Activated gamma-delta T cell treated with anti-CD3 and anti-CD28 coated beads, Interleukin-2, amount 50 U/mL, for 16 hours (primary cell): ENCODE measurements at places on chromosomes 2 and 18.
A peak's percentile ranks its signal among the peaks of the same experiment; 100 is the strongest.

DNA sequence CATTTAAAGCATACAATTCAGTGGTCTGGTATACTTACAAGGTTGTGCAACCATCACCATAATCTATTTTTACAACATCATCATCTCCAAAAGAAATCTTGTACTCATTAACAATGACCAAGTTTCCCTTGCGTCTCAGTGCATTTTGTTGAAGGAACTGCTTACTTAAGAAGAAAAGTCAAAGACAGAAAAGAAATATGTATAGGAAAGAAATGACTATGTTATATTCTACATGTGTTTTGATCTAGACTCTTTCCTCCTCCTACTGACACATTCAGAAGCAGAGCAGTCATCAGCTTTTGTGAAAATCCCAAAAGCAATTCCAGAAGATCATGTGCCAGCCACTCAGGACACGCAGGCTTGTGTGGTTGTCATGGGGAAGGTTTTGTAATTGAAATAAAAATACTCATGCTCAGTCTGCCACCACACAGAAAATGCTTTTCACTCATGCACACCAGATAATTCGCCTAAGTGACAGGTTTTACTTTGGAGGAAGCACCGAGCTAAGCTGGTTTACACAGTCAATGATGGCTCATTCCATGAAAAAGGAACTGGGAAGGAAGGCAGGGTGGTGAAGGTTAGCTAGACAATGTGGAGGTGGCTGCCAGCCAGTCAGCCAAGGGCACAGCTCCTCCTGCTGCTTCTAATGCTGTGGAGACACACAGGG is 158.5 kb upstream of the REV1 start:
- DNase-seq = no peak

DNA sequence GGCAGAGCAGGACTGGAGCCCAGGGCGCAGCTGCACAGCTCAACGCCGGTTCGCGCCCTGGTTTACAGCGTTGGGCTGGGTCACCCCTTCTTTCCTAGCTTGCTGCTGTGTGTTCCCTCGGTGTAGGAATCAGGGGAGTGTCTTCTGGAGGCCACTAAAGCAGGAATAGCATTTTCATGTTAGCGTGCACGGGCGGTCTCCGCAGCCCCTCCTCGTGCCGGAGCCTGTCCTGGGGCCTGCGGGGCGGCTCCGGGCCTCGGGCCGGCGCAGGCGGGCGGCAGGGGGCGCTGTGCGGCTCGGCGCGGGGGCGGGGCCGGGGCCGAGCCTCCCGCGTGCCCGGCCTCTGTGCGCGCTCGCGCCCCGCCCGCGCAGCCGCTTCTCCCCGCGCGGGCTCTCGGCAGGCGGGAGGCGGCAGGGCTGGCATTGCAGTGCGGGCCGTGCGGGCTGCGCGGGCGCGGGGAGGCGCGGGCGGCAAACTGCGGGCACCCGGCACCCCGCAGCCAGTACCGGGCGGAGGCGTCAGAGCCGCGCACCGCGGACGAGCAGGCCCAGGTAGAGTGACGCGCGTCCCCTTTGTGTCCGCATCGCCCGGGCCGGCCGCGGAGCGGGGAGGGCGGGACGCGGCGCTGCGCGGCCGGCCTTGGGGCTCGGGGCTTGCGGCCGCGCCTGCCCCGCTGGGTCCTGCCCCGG is at the start of gene RNF144A:
Gene RNF144A (plus strand): TSS at position 342 of the 690 bp plus-strand sequence. CDS start 79,515 bp downstream, outside the sequence.
- peak; percentile 67 for DNase-seq

GRCh38 chr18:52648201-52648600 is 308.2 kb downstream of the DCC start:
- no peak for DNase-seq

- DNase-seq = no peak
Observed at GRCh38 chr2:124402274-124402673, 377.2 kb downstream of the CNTNAP5 start.

- DNase-seq = no peak
Observed at GRCh38 chr2:86118130-86118529, 12.1 kb downstream of the PTCD3 start.

GRCh38 chr2:44944102-44944951 is 2.8 kb downstream of the SIX3 start:
- DNase-seq = no peak

- no peak for DNase-seq
Observed at GRCh38 chr2:210626849-210627248, 70.5 kb downstream of the CPS1 start.

- DNase-seq = no peak
Observed at GRCh38 chr2:101463421-101463820, 11.5 kb downstream of the RFX8 start.

DNA sequence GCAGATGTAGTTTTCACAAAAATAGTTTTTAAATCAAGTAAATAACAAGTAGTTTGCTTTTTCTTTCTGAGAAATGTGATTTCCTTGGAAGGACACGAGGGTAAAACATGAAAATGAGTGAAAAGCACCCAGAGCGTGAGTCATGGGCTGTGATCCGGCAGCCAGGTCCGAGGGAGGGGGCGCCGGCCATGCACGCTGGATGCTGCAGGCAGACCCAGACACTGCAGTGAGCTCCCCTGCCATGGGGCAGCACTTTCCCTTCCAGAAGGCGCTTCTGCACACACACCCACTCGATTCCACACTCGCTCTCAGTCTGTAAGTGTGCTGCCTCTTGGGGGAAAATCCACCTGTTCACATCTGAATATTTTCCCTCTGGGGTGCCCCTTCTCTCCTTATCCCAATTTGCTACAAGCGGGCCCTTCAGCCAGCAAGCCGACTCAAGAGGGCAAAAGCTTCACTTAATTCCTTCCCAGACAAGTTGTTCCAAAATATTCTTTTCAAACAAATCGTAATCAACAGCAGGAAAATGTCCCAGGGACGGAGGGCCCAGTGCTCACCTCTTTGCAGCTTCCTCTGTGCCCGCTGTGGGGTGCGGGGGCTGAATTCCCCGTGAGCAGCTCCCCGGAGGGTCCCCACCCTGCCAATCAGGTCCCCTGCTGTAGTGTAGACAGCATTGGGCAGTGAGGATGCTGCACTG is 87.0 kb upstream of the ID2 start:
- no peak for DNase-seq

GRCh38 chr2:32562906-32563305 is 64.9 kb upstream of the TTC27 start:
- no peak for DNase-seq

DNA sequence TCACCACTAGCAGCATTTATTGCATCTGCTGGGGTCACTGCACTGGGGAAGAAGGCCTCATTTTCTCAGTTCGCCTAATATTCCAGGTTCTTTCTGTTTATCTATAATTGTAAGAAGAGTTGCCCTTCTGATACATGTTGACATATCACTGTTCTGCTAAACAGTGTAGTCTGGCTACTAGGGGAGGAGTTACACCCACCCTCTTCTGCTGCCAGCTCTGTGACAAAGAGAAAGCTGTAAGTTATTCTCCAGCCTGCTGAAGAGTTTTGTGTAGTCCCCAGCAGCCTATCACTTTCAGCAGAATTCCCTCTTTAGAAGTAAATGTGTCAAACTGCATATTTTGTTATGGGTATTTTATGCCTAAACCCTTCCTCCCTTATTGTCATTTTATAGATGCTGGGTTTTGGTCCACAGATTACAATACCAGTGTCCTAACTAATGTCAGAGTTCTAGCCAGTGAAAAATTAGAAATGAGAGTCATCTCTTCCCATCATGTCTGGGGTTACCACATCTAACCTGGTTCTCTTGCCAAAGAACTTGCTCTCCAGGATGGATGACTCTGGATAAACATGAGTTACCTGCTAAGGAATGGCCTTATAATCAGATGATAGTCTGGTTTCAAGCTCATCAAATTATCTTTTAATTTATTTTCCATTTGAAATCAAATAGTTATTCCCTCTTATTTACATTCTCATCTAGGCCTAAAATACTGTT is 5.6 kb upstream of the MBOAT2 start:
- DNase-seq = no peak

GRCh38 chr18:66078925-66079800 is 328.4 kb downstream of the CDH7 start:
- no peak for DNase-seq

DNA sequence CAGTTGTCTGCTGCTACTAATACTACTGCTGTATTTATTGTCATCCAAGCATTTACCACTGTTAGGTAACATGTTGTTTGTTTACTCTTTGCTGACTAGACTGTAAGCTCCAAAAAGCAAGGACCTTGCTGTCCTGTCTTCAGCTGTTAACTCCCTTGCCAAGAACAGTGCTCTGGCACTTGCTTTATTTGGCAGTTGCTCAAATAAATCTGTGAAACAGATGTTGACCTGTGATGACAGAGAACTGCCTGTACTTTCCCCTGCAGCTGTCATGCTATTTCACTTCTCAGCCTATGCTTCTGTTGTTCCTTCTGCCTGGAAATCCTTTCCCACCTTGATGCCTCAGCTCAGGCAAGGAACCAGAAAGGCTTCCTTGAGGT is 181.2 kb downstream of the ATAD2B start:
- no peak for DNase-seq

GRCh38 chr2:219661955-219662395 is 34.5 kb downstream of the SLC4A3 start:
- DNase-seq = no peak

- no peak for DNase-seq
Observed at GRCh38 chr2:110861616-110862260, 129.4 kb downstream of the ACOXL start.

- DNase-seq = no peak
Observed at GRCh38 chr18:52615943-52616342, 275.9 kb downstream of the DCC start.

GRCh38 chr2:196941398-196942078 is 15.0 kb upstream of the PGAP1 start:
- DNase-seq = no peak

DNA sequence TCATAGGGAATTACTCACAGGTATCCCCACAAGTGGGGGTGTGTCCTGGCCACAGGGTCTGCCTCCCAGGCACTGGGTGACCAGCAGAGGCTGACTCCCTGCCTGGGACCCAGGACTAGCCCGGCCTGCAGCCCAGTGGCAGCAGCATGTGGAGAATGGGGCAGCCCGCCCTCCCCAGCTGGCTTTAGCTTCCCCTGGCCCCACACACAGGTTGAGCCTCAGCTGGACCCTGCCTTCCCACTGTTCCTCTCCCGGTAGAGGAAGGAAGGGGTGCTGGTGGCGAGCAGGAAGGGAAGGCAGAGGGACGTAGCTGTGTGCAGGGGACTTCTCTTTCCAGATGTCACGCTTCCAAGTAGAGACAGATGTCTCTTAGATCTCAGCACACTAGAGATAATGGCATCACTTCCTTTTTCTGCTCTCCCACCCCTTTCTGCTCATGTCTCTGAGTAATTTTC is 51.4 kb downstream of the EMILIN2 start:
- no peak for DNase-seq

DNA sequence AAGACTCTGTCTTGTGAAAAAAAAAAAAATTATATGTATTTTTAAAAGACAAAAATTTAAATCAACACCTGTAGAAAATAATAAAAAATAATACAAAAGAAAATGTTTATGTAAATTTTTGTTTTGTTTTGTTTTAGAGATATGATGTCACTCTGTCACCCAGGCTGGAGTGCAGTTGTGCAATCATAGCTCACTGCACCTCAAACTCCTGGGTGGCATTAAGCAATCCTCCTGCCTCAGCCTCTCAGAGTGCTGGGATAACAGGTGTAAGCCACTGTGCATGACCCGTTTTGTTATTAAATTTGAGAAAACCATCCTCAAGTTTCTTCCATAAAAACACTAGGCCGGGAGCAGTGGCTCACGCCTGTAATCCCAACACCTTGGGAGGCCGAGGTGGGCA is 56.2 kb upstream of the B3GNT7 start:
- no peak for DNase-seq

GRCh38 chr2:9143264-9143815 is 63.3 kb upstream of the ASAP2 start:
- DNase-seq = no peak

- DNase-seq = no peak
Observed at GRCh38 chr2:110735366-110735765, 3.0 kb downstream of the ACOXL start.

DNA sequence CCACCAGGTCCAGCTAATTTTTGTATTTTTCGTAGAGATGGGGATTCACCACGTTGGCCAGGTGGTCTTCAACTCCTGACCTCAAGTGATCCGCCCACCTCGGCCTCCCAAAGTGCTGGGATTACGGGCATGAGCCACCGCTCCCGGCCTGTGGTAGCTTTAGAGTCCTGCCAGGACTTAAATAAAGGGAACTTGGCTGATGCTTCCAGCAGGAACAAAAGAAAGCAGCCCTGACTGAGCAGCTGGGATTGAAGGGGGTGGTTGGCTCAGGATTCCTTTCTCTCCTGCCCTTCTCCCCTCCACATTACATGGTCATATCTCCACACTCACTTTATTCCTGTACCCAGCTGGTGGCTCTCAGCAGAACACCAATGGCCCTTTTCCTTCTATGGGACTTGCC is 20.0 kb downstream of the EFHD1 start:
- DNase-seq = no peak

GRCh38 chr2:10053351-10053750 is 10.0 kb downstream of the KLF11 start:
- no peak for DNase-seq

- DNase-seq = no peak
Observed at GRCh38 chr2:45750001-45750400, 98.5 kb downstream of the PRKCE start.

GRCh38 chr18:34911661-34912384 is 129.4 kb upstream of the MAPRE2 start:
- no peak for DNase-seq

DNA sequence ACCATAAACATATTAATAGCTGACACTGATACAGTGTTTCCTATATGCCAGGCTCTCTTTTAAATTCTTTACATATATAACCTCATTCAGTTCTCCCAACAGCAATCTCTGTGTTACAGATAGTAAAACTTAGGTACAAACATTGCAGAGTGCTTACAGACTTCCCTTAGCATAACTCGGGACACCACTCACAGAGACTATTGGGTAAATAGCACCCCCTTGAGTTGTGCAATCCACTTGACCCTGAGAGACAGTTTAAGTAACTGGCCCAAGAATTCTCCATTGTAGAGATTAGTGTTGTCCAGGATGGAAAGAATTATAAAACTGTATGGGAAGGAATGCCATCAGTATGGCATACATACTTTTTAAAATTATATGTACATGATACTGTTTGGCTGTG is 110.1 kb downstream of the POLE4 start:
- DNase-seq = no peak

GRCh38 chr18:8215741-8216140 is 393.5 kb upstream of the RAB12 start:
- no peak for DNase-seq

DNA sequence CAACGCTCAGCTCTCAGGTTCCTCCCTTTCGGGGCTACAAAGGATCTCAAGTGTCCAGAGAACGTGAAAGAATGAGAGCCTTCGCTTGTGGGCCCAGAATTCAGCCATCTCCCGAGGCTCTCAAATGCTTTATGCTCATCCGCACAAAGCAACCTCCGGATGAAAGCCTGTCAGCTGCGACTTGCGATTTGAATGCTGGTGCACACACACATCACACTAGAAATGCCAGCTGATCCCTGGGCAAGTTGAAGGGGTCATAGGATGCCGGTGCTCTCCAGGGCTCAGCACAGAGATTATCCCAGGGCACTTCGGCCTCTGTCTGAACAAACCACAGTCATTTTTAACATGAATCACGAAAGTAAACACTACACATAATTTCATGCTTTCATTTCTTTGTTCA is 141.8 kb upstream of the MYT1L start:
- DNase-seq = no peak
